ENCODE measurements at places on chromosomes 5 and 9. TPM values are rescaled to one million over a fixed set of nuclear protein-coding genes. Genes with fewer than 3 reads are reported as not detected.

SLC38A9 gene
- 10.1 TPM for total RNA-seq

FAM221B gene
- total RNA-seq, result not detected

- no peak for DNase-seq
These were observed 63.7 kb downstream of the LURAP1L start for GRCh38 chr9:12838546-12838945.

- no peak for DNase-seq
These were observed 145.8 kb downstream of the BARX1 start for GRCh38 chr9:93809204-93809940.

DNA sequence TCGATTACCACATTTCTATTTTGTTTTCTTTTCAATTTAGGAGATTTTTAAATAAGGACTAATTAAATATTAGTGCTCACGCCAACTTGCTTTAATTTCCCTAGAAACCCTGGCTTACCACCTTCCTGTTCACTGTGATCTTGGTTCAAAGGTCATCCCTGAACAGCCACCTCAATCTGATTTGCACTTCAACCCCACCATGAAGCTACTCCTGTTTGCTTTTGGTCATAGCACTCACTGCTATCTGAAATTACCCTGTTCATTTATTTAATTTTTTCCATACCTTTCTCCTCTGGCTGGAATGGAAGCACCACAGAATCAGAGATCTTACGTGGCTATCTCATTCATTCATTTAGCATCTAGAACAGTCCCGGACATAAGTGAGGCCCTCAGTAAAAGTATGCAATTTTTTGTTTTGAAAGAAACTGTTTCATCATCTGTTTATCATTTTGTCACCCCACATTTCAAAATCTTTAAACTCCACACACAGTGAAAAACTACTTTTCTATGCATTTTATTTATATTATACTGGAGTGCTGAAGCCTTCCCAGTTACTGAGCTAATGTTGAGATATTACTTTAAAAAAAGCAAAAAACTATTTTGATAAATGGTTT is 17.2 kb upstream of the ADAMTSL1 start:
- no peak for DNase-seq
